ENCODE measurements at places on chromosomes 6 and 20. TPM values are rescaled to one million over a fixed set of nuclear protein-coding genes. Genes with fewer than 3 reads are reported as not detected.

PTPRT gene
- total RNA-seq: 2.1 TPM

SIRPD gene
- total RNA-seq: not detected

EYS gene
- total RNA-seq: not detected

KCNK5 gene
- 44.3 TPM for total RNA-seq

MAFB gene
- total RNA-seq: 1.8 TPM

MAPK13 gene
- total RNA-seq: 15.2 TPM

FAM209A gene
- total RNA-seq: not detected

ZSCAN31 gene
- 8.8 TPM for total RNA-seq

BMP2 gene
- 3.6 TPM for total RNA-seq

- DNase-seq: no peak
Measured at GRCh38 chr6:41021832-41022231, 17.2 kb downstream of the UNC5CL start.

GRCh38 chr6:54003316-54003715, 107.9 kb upstream of the MLIP start:
- no peak for DNase-seq

DNA sequence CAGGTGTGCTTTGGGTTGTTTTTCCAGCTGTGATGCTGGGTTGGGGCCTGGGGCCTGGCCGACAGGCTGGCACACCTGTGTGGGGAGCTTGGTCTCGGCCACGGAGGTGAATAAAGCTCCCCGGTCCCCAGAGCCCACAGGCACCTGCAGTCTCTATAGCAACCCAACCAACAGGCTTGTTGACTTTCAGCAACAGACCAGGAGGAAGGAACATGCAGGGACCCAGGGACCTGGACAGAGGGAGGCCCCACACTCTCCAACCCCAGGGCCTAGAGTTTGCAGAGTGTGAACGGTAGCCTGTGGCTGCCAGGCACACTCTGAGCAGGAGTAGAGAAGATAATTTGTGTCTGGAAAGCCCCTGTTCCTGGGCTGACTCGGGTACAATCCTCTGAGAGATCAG, 14.6 kb upstream of the SYNJ2 start:
- no peak for DNase-seq

- no peak for DNase-seq
Measured at GRCh38 chr20:15656124-15656523, 917.1 kb downstream of the KIF16B start.

GRCh38 chr6:73329201-73329600, 24.9 kb downstream of the DPPA5 start:
- no peak for DNase-seq

DNA sequence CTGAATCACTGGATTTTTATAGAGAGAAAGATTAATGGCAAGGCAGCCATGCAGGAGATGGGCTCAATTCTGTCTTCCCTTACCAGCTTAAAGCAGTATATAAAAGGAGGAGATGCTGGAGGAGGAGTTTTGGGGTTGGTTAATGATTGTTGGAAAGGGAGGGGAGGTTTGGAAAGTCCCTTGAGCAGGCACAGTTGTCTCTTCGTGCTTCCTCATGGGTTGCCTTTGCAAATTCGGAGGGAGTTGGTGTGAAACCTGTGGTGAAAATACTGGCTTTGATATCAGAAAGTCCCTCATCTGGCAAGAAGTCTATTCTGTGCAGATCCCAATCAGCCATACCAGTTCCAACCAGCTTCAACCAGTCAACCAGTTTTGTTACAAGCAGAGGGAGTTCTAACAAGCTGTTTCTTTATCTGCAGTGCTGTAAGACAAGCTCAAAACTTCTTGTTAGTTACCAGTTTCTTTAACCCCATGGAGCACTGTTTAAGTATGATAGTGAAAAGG, 107.0 kb downstream of the HIVEP1 start:
- no peak for DNase-seq

DNA sequence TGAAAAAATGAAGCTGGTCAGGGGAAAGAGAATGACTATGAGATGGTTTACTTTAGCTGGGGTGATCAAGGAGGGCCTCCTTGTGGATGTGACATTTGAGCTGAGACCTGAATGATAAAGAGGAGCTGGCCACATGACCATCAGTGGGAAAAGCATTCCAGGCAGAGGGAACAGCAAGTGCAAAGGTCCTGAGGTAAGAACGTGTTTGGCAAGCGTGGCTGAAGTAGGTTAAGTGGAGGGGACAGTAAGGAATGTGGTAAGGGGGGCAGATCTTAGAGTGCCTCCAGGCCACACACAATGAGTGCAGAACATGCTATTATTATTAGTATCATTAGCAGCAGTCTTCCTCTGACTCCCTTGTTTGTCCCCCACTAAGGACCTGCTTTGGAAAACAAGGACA, 92.6 kb downstream of the KCNB1 start:
- DNase-seq: no peak

DNA sequence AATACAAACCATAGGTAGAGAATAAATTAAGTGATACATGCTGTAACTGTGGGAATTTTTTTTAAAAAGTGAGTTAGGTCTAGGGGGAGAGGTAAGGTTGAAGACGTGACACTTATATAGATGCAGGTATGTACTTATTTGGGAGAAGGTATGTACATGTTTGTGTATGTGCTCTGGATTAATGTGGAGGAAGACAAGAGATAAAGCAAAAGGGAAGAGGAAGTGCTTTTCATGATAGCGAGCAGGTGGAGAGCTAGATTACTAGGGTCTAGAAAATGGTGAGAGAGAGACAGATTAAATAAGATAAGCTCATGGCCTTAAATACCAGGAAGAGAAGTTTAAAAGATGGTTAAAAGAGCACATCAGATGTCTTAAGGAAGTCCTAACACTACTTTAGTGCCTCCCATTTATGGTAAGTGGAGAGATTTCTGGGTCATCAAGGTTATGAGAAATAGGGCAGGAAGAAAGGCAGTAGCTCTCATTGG, 92.5 kb downstream of the MAN1A1 start:
- no peak for DNase-seq

- no peak for DNase-seq
Measured at GRCh38 chr6:139354189-139354588, 20.3 kb downstream of the CITED2 start.

- no peak for DNase-seq
Measured at GRCh38 chr6:7163661-7164071, 55.9 kb downstream of the RREB1 start.

- no peak for DNase-seq
Measured at GRCh38 chr6:149393002-149393679, 6.9 kb upstream of the SUMO4 start.

DNA sequence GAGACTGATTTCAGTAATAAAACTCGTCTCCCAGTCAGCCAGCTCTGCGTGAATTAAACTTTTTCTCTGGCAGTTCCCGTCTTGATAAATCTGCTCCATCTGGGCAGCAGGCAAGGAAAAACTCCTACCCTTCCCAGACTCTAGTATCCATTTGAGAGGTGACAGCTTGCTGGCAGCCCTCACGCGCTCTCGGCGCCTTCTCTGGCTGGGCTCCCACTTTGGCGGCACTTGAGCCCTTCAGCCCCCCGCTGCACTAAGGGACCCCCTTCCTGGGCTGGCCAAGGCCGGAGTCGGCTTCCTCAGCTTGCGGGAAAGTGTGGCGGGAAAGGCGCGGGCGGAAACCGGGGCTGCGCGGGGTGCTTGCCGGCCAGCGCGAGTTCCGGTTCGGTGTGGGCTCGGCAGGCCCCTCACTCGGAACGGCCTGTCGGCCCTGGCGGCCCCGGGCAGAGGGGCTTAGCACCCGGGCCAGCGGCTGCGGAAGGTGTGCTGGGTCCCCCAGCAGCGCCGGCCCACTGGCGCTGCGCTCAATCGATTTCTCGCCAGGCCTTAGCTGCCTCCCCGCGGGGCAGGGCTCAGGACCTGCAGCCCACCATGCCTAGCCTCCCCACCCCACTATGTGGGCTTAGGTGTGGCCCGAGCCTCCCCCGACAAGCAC, 21.8 kb upstream of the GMPR start:
- DNase-seq: peak; percentile 54

- no peak for DNase-seq
Measured at GRCh38 chr6:17120019-17120418, 18.2 kb downstream of the STMND1 start.

DNA sequence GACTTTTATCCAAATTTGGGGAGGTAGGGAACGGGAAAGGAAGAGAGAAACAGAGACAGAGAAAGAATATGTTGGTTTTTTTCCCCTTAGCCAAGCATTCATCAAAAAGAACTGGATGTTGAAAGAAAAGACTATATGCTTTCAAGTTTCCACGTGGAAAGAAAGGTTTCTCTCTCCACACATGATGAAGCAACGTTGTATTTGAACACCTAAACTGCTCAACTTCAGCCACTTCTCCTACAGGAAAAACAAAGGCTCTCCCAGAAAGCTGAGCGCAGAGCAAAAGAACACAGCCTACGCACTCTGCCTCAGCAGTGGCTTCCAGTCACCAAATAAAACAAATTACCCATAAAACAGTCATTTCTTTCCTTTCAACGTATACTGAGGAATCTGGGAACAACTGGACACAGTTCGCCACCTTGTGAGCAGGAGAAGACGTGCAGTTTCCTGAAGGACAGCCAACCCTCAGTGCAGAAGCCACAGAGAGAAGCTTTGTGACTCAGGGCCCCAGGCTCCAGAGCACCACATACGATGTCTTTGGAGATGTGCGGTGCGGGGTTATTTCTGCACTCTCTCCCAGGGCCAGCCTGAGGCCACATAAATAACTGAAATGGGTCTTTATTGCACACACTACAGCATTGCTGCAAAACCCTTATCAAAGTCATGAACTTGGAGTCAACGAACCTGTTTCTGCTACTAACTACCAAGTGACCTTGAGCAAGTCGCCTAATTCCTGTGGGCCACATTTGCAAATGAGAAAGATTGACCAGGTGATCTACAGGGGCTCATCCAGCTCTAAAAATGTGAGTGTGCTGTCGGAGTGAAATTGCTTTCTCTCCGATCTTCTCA, 10.1 kb downstream of the IL17F start:
- peak; percentile 25 for DNase-seq

DNA sequence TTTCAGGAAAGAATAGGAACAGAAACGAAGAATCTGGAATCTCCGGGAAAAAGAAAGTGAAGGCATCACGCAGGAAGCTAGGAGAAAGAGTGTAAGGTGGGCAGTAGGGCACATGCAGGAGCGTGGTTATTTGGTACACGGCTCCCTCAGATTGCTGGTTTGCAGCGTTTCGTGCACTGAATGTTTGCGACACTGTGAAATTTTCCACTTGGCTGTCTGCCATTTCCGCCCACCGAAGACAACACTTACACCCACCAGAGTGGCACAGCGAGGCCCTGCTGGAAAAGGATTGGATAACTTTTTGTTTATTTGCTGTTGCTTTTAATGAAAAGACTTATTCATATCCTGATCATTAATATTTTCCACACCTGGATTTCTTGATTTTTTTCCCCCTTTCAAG, 248.3 kb downstream of the GMPR start:
- DNase-seq: no peak

- peak; percentile 41 for DNase-seq
Measured at GRCh38 chr20:18092890-18093289, 35.2 kb upstream of the OVOL2 start.

DNA sequence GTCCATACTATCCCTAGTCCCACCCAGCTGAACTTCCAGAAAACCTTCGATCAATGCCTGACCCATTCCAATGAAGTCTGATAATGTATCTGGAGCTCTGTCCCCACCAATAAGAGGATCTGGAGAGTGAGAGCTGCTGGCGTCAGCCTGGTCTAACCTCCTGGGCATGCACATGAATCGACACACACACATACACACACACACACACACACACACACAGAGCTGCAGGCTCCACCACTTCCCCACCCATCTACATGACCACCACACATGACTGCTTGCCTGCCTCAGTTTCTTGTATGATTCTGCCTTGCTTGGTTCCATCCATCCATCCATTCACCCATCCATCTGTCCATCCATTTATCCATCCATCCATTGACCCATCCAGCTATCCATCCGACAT, 60.8 kb downstream of the FAXC start:
- DNase-seq: no peak

- no peak for DNase-seq
Measured at GRCh38 chr20:15875446-15875845, 697.8 kb downstream of the KIF16B start.

GRCh38 chr20:61777773-61778494, 287.7 kb downstream of the TAF4 start:
- DNase-seq: no peak

DNA sequence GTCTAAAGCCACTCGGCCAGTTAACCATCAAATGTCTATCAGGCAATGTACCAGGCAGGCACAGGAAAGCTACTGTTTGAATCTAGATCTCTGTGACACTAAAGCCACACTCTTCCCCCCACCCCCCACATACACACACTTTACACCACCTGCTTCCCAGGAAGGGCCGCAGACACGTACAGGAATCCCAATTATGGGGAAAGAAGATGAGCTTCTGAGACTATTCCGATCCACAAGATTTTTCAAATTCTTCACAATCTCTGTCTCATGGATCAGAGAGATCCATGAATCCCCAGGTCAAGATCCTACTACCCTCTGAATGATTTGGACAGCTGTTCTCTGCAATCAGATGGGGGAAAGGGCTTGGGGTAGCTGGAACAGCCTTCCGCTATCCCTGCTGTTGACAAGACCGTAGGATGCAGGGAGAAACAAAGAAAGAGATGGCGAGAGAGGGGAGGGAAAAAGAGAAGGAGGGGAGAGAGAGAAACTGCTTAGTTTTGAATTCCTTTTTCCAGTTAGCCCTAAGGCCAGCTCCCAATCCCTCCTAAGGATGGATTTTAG, 25.4 kb upstream of the RIMS4 start:
- DNase-seq: no peak

DNA sequence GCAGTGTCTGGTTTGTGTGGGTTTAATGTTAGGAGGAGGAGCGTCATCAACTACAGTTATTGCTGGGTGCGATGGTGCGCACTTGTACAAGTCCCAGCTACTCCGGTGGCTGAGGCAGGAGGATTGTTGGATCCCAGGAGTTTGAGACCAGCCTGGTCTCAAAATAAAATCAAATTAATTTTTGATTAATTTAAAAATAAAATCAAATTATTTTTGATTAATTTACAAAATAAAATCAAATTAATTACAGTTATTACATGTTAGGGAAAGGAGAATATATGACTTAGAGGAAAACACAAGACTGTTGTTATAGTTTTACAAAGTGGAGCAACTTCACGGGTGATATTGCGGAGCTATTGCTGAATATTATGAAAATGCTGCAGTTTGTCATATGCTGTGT, 34.7 kb upstream of the ADGRF5 start:
- DNase-seq: no peak

DNA sequence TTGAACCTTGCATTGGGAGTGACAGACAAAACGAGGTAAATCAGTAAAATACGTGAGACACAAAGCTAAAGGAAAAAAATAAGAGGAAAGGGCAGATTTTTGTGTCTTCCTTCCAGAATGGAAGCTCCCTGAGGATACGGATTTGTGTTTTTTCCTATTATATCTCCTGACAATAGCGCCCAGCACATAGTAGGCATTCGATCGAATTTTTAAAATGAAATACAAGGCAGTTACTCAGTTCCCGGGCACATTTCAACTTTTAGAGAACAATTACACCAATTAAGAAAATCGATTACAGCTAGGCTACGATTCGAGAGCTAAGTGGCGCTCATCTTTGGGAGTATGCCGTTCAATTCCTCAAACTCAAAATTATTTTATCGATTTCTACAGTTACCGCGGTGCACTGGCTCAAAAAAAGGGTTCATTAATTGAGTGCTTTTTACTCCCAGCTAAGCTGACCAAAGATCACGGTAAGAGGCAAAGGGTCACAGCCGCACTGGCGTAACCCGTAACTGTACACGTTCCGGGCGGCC, 443 bp downstream of the RMND1 start:
- DNase-seq: no peak

Measured in H1 (cell line).